ENCODE measurements at places on chromosomes 2 and 18. TPM values are rescaled to one million over a fixed set of nuclear protein-coding genes. Genes with fewer than 3 reads are reported as not detected.

DNA sequence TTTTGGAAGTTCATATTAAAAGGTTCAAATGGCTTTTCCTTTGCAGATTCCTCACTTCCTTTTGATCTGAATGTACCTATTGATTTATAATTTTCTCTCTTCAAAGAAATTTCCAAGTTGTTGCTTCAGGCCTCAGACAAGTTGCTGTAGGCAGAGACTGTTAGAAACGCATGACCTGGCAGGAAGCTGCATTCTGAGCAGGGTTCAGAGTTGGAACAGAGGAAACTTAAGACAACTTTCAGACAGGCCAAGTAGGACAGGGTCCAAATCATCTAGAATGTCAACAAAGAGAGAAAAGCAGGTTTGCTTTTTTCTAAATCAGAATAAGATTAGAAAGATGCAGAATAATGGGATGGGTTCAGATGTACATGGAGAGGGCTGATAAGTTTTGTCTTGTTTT lies 416.3 kb downstream of the LRP1B start:
- no peaks in the 10 kb centered on the region for H3K36me3 ChIP-seq
- H3K27me3 ChIP-seq, result no peaks in the 10 kb centered on the region
- no peaks in the 10 kb centered on the region for H3K4me1 ChIP-seq
- H3K4me3 ChIP-seq, result no peak overlapping the region
- DNase-seq, result no peak
- no peak overlapping the region for H3K27ac ChIP-seq

Gene PARD3B
- 13.2 TPM for total RNA-seq

Gene OR6B2
- not detected for total RNA-seq

Gene IL1RL2
- total RNA-seq, result 0.12 TPM

- DNase-seq, result no peak
- H3K4me1 ChIP-seq, result no peaks in the 10 kb centered on the region
- no peaks in the 10 kb centered on the region for H3K27me3 ChIP-seq
- H3K27ac ChIP-seq, result no peak overlapping the region
- H3K36me3 ChIP-seq, result no peaks in the 10 kb centered on the region
Measured at GRCh38 chr2:60746318-60746717, 9.8 kb upstream of the PAPOLG start.

Data from pancreas (tissue), 10 donors.